ENCODE measurements at places on chromosomes 2 and 18.
A peak's percentile ranks its signal among the peaks of the same experiment; 100 is the strongest.

GRCh38 chr2:64359892-64360657, 93.9 kb upstream of the LGALSL start:
- DNase-seq, result no peak

DNA sequence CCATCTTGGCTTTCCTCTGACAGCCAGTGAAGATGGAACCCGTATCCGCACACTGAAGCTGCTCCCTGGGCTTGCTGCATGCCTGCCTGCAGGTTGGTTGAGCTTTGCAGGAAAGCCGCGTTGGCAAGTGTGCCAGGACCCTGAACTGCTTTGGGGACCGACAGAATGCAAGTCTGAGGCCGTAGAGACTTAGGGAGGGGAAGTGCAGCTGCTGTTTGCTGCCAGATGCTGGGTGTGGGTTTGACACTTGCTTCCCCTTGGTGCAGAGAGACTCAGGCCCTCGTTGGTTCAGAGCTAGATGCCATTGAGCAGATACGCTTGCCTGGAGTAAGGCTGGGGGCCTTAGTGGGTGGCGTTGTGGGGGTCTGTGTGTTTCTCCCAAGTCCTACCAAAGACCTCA, 13.1 kb upstream of the PHLPP1 start:
- DNase-seq, result peak; percentile 64

DNA sequence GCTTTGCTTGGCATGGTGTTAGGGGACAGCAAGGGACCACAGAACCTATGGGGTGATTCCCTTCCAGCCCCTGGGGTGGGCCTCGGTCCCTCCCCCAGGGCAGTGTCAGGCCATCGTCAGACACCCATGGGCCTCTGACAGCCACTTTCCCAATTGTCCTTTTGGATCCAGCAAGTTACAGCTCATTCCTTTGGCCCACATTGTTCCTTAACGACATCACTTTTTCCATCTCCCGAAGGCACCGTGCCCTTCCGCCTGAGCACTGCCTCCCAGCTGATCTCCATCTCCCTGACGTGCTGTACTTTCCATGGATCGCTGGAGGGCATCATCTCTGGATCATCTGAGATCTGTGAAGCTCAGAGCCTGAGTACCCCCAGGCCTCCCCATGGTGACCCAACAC, 10.4 kb upstream of the KCNK3 start:
- DNase-seq, result no peak

- DNase-seq, result no peak
These were observed 1072.4 kb upstream of the ZEB2 start for GRCh38 chr2:145592361-145592760.

GRCh38 chr2:67974559-67975430, 88.0 kb downstream of the C1D start:
- peak; percentile 16 for DNase-seq

DNA sequence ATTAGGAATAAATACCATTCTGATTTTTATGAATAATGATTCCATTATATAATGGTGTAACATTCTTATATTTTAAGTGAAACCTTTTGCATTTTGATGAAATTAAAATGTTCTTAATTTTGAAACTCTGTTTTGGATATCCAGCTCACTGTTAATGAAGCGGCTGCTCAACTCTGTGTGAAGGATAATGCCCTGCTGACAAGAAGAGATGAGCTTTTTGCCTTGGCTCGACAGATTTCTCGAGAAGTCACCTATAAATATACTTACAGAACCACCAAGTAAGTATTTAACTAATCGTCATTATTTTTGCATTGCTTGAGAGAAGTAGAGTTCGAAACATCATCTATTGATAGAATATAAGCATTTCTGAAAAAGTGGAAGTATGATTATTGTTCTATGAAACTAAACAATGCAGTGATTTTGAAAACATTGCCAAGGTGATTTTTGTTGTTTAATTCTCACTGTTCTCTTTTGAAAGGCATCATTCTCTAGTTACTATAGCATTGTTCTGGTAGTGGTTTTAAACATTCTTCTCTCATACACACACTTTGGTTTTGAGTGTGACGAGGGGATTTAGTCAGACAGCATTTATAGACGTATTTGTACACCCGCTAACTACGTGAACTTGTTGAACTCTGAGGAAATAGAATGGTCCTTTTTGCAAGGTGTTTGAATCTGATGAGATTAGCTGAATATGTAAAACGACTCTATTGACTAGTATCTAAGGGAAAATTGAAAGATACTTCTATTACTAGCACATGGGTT, 21.5 kb downstream of the NAB1 start:
- DNase-seq, result no peak

- DNase-seq, result peak; percentile 80
These were observed at the start of gene GATA6 for GRCh38 chr18:22169011-22169888. Gene GATA6 (plus strand): TSS chr18:22169589. CDS start chr18:22171145, 1,556 bp downstream.

DNA sequence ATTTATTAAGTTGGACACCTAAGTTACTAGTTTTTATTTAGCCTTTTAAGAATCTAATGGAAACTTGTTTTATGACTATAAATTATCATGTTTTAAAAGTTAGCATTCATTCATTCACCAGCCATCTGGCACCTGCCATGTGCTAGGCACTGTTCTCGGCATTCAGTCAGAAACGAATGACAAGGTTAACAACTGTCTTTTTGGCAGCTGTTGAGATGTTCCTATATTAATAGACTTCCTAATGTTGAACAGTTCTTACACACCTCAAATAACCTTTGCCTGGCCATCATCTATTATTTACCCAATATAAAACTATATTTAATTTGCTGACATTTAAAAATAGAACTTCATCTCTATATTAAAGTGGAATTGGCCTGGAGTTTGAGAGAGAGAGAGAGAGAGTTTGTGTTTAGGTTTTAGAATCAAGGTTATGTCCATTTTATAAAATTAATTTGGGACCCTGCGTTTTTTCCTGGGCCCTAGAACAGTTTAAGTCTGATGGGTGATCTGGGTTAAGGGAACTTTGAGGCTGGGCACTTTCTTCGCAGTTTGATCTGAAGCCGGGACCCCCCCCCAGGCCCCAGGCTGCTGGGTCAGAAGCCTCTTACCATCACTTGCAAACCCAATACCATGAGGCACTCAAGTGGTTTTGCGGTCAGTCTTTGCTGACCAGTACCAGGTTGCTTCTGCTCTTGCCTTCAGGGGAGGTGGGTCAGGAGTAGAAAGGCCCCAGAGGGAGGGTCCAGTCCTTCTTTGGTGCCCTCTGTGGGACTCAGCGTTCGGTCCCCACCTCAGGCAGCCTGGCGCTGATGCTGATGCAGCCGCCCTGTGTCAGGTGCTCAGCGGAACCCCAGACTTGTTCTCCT, 48.3 kb upstream of the ASB1 start:
- DNase-seq, result no peak

DNA sequence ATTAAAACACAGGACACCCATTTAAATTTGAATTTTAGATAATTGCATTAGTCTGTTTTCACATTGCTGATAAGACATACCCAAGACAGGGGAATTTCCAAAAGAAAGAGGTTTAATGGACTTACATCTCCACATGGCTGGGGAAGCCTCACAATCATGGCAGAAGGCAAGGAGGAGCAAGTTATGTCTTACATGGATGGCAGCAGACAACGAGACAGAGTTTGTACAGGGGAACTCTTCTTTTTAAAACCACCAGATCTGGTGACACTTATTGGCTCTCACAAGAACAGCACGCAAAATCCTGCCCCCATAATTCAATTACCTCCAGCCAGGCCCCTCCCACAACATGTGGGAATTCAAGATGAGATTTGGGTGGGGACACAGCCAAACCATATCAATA, 79.8 kb upstream of the SMAD2 start:
- DNase-seq, result no peak

- no peak for DNase-seq
These were observed 68.2 kb upstream of the STON1 start for GRCh38 chr2:48461721-48462120.

DNA sequence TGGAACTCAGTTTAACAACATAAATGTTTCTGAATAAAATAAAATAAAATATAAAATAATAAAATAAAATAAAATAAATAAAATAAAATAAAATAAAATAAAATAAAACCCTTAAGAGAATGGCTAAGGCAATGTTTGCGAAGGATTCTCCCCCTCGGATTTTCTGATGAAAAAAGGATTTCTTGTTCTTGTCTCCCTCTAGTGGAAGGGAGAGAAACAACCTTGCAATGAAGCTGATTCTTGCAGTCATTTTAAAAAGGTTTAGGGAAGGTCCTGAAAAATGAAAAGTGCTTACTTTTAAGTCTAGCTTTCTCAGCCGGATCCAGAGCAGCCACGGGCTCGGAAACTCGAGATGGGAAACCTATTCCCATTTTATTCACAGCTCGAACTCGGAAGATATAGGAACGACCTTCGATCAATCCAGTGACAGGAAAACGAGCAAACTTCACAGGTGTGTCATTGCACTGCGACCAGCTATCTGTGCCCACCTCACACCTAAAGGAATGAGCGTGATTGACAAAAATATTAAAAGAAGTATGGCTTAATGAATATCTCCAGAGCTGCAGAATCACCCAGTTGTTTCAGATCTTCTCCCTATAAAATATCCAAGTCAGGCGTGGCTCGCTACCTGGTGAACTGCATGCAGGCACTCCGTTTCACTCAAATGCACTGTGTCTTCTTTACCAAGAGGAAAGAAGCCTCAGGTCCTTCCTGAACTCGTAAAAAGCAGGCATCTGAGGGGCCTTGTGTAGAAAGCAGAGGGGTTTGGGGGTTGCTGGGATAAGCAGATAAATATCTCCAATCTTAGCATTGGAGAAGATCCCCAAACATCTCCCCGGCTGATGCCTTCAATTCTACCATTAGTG, 68.1 kb downstream of the MYOM1 start:
- peak; percentile 51 for DNase-seq

DNA sequence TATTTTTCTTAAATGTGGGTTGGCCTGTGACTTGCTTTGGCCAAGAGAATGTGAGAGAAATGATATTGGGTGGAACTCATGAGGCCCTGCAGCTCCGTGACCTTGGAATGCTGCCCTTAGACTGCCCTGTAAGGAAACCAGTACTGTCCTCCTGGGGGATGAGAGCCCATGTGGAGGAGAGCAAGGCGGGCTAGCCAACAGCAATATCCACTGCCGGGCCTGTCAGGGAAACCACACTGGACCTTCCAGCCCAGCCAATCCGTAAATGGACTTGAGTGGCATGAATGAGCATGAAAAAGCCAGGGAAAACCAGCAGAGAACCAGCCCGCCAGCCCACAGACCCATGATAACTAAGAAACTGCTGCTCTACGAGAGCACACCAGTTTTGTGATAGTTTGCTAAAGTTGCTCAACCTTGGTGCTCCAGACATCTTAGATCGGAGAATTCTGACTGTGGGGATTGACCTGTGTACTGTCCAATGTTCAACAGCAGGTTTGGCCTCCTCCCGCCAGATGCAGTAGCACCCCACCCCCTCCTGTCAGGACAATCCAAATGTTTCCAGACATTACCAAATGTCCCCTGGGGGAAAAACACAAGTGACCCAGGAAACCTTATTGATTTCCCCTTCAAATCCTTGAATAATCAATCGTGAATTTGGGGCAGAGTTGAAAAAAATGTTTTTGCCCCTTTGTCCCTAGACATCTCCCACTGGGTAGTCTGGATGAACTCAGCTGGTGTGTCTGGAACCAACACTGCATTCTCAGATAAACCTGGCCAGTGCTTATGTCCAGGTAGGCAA, 27.2 kb downstream of the ALPK2 start:
- no peak for DNase-seq

DNA sequence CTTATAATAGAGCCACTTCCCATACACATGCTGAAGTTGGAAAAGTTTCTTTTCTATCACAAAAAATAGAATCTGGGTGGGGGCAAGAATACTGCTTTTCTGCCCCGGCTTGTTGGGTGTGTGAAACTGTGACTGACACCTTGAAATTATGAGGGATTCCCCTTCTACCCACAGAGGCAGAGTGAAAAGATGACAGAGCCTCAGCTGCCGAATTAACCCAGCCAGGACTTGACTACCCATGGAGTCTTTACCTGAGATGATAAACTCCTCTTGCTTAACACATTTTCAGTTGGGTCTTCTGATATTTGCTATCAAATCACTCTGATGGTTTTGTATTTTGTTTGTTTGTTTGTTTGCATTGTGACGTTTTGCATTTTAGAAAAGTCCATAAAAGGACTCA, 66.0 kb upstream of the PMAIP1 start:
- DNase-seq, result no peak

- no peak for DNase-seq
These were observed 42.4 kb downstream of the GYPC start for GRCh38 chr2:126698376-126698775.

GRCh38 chr2:84888401-84889276, 7.8 kb upstream of the TRABD2A start:
- peak; percentile 95 for DNase-seq

- DNase-seq, result peak; percentile 58
These were observed 59.1 kb downstream of the MAP3K20 start for GRCh38 chr2:173134703-173135102.

- DNase-seq, result no peak
These were observed 272.8 kb downstream of the AGPS start for GRCh38 chr2:177665328-177665727.

- no peak for DNase-seq
These were observed 69.0 kb upstream of the ALPP start for GRCh38 chr2:232309592-232309991.

GRCh38 chr2:98753801-98754200, 22.9 kb upstream of the MGAT4A start:
- no peak for DNase-seq

- no peak for DNase-seq
These were observed 10.3 kb downstream of the EDAR start for GRCh38 chr2:108978709-108979111.

- no peak for DNase-seq
These were observed 142.2 kb downstream of the PKP4 start for GRCh38 chr2:158598862-158599517.

- DNase-seq, result no peak
These were observed 36.7 kb upstream of the FOXI3 start for GRCh38 chr2:88489181-88489580.

- DNase-seq, result no peak
These were observed 9.0 kb upstream of the OTX1 start for GRCh38 chr2:63041592-63041991.

GRCh38 chr2:33304032-33304864, 172.2 kb upstream of the RASGRP3 start:
- DNase-seq, result no peak

- DNase-seq, result peak; percentile 68
These were observed 76.0 kb downstream of the EMX1 start for GRCh38 chr2:72993147-72993932.

DNA sequence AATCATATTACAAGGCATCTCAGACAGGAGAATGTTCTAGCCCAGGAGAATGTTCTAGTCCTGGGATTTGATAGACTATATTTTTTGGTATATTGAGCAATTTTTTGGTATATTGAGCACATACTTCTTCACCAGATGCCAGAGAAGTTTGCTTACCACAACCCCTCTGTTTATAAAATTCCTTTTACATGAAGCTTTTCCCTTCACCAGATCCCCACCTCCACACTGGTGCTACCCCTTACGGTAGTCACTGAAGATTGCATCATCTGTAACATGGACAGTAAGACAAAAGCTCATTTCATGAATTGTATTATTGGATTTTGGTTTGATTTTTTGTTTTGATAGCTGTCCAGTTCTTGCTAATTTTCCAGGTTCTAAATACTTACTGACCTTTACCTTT, 7.2 kb upstream of the HNMT start:
- no peak for DNase-seq
